ENCODE measurements at places on chromosomes 5 and 9. TPM values are rescaled to one million over a fixed set of nuclear protein-coding genes. Genes with fewer than 3 reads are reported as not detected.

GRCh38 chr5:67073045-67073680, 123.4 kb downstream of the CD180 start:
- no peak for DNase-seq

DNA sequence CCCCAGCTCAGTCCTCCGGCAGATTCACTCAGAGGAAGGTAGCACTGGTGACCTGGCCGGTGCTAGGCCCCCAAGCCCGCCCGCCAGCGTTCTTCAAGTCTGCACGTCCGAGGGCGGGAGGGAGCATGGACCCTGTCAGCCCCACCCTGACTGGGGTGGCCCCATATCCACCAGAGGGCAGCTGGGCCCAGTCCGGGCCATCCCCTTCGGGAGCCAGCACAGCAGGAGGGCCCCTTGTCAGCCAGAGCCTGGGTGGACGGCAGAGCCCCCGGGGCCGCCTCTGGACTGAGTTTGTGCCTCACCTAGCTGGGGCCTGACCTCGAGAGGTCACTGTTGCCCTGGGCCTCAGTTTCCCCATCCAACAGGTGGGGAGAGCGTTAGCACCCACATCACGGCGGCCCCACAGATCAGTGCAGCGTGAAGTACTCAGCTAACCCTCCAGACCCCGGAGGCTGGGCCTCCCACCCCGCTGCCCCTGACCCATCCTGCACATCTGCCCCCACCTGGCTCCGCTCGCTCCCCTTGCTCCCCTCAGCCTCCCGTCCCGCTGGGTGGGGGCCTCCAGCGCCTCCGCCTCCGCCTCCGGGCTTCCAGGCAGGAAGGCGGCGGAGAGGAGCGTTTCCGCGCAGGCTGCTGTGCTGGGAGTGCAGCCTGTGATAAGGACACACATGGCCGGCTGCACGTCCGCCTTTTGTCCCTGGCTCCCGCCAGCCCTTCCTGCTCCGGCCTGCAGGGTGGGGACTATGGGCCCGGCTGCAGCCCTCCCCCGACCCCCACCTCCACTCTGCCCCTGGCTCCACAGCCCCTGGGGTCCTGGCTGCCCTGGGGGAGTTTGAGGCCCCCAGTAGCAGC, 16.6 kb upstream of the EGFL7 start:
- DNase-seq, result no peak

- no peak for DNase-seq
Observed at GRCh38 chr5:170393958-170394357, 4.8 kb upstream of the KCNMB1 start.

The KCNMB1 gene
- not detected for total RNA-seq

DNA sequence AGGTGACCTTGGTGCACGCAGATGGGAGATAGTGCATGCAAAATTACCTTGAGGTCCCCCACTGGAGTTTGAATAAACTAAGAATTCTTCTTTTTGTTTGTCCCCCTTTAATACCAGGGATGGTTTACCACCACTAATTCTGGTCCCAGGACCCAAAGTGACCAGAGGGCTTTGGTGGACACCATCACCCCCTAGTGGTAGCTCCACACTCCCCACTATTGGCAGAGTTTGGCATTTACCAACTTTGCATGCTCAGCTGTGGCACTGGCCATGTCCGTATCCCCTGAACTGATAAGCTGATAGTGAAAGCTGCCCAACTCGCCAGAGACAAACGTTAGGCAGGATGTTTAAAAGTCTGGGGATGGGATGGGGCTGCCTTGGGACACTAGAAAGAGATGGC, 3.3 kb downstream of the ASTN2 start:
- peak; percentile 6 for DNase-seq

Measured in epithelial cell of proximal tubule (primary cell).